Right forelimb (tissue), 1 donor: ENCODE measurements at places on chromosomes 7 and 10.
A peak's percentile ranks its signal among the peaks of the same experiment; 100 is the strongest.

DNA sequence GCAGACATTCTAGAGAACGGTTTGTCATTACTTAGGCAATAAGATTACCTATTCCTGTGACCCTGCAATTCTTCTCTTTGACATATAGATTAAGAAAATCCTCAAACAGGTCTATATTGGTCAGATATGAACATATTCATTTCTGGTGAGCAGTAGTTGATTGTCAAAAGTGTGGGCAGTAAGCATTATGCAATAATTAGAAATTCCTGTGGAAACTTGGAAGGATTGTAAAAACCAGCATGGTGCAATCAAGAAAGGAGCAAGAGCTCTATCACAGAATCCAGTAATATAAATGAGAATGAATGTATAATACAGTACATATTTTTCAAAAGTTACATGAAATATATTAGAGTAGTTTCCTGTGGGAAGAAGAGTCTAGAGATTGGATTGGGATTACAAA is 406.5 kb downstream of the SUGCT start:
- no peak for DNase-seq

- peak; percentile 19 for DNase-seq
These were observed 39.6 kb upstream of the SHH start for GRCh38 chr7:155851892-155852291.

DNA sequence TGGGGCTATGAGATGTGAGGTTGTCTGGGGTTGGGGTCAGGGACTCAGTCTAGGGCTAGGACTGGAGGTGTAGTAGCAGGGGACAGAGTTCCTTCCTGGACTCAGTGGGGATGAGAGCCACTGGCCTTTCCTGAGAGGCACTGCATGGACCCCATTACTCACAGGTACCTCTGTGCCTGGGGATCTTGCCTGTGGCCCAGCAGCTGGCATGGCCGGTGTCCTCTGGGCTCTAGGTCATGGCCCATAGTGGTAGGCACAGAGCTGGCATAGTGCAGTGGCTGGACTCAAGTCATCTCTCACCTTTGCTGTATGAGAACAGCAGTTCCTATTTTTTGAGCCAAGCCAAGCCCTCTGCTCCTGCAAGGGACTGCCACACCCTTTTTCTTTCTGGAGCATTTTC is 51.9 kb downstream of the NEURL1 start:
- no peak for DNase-seq

DNA sequence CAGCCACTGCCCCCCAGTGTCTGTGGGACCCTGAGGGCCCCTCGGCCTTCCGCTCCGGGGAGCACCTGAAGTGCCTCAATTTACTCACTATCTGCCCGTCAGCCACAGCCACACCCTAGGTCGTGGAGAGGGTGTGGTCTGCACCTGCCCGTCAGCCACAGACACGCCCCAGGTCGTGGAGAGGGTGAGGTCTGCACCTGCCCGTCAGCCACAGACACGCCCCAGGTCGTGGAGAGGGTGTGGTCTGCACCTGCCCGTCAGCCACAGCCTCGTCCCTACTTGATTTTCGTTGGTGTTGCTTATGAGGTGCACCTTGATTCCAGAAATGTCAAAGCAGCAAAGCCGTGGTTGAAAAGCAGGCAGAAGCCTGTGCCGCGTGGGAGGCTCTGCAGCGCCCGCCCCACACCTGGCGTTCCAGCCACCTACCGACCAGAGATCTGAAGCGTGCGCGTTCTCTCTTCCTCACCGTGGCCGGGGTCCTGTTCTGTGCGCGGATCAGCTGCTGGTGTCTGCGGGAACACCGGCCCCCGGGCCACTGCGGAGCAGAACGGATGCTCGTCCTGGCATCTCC is 101.6 kb downstream of the DYNC2I1 start:
- DNase-seq, result no peak

- no peak for DNase-seq
These were observed 8.0 kb downstream of the UNCX start for GRCh38 chr7:1240517-1241257.
